ENCODE measurements at places on chromosomes 7 and 10. TPM values are rescaled to one million over a fixed set of nuclear protein-coding genes. Genes with fewer than 3 reads are reported as not detected.
A peak's percentile ranks its signal among the peaks of the same experiment; 100 is the strongest.

GRCh38 chr10:34753014-34753757 is 61.9 kb downstream of the PARD3 start:
- DNase-seq, result no peak

DNA sequence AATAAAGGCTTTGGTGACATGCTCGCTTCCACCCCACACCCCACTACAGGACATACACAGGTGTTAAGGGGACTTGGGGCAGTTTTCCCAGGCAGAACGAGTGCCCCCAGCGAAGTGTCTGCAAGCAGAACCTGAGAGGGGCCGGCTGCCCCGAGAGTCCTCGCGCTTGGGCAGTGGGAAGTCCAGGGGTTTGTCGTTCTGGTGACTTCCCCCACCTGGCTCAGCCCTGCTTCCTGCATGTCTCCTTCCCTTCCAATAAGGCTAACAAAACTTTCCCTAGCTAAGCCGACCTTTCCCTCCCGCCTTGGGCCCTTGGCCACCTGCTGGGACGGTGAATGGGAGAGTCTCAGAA is 916 bp downstream of the VWA2 start:
- no peak for DNase-seq

- DNase-seq, result no peak
Observed at GRCh38 chr10:77578583-77579227, 58.9 kb downstream of the KCNMA1 start.

DNA sequence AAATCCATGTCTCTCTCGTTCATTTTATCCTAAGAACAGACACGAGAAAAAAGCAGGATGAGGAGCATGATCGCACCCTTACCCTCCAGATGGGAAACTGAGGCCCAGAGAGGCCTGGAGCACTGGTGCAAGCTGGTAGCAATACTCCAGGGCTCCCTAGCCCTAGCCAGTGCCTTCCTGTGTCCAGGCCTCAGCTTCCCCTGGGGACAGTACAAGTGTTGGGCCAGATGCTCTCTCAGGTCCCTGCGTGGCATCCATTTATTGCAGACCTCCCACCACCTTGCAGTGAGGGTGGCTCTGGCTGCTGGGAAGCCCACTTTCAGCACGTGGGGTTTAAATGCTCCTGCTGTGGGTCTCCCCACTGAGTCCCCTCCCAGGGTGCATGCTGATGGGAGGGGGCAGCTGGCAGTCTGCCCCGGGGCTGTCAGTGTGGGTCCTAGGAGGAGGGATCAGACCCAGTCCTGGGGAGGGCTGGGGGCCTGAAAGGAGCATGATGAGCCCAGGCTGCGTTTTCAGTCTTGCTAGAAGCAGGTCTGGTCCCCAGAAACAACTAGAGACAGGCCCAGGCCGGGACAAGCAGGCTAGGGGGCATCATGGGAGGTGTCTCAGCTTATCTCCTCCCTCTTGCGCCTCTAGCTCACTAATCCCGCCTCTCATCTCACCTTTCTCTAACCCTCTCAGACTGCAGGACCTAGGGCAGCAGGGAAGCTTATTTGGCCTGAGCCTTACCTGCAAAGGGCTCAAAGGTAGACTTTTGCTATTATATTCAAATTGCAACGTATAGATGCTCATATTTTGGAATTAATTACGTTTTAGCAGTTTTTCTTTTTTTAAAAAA is 662 bp upstream of the PPIF start:
- peak; percentile 19 for DNase-seq

- no peak for DNase-seq
Observed at GRCh38 chr7:133950855-133951254, 176.3 kb upstream of the LRGUK start.

- no peak for DNase-seq
Observed at GRCh38 chr7:101119876-101120275, 7.0 kb upstream of the SERPINE1 start.

DNA sequence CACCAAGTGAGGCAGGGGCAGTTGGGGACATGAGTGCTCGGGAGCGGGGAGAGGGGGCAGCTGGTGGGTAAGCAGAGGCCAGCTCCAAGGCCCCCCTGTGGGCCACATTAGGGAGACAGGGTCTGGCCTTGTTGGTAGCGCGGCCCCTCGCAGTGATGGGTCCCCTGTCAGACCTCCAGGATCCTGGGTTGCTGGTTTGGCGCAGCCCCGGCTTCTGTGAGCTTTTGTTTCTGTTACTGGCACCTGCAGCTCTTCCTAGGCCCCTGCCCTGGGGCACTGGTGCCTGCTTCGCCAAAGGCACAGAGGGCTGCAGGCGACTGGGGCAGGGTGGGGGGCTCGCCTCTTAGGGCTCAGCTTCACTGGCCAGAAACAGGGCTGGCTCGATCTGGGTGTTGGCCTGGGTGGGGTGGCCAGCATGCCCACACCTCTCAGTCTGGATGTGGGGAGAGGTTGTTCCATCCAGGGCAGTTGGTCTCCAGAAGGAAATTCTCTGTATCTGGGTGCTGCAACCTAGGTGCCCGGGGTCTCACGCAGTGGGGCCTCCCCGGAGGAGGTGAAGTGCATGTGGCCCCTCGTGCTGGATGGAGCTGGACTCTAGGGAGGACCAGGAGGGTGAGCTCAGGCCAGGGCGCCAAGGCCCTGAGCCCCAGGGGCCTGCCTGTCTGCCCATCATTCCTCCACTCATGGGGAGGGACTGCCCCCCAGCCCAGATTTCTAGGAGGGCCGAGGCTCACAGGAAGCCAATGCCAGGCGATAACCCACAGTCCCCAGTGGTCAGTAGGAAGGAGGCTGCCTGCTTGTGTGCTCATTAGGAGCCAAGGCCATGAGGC is 138.6 kb downstream of the LHPP start:
- no peak for DNase-seq

GRCh38 chr7:11557627-11558026 is 274.4 kb downstream of the THSD7A start:
- peak; percentile 46 for DNase-seq

DNA sequence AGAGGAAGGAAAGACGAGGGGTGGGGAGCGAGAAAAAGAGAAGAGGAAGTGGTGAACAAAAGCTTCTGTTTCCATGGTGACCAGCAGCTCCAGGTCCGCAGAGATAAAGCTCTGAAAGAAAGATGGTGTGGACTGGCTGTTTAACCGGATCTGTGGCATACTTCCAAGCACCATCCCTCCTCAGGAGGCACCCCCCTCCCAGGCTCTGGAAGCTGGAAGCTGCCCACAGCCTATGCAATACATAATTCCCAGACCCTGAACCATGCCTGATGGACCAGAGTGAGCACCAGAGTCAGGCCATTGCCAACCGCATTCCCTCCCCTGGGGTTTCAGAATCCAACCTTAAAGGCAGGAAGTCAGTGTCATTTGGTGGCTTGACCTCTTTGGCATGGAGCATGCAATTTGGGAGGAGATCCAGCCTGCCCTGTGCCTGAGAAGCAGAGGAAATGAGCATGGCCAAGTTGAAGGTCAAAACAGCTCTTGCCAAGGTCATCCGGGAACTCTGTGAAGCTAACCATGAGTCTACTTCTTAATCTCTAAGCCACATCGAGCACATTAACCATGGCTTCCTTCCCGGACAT is 22.2 kb upstream of the CPXM2 start:
- DNase-seq, result no peak

GRCh38 chr7:131548371-131548770 is 8.1 kb downstream of the PODXL start:
- DNase-seq, result no peak

- no peak for DNase-seq
Observed at GRCh38 chr10:15715619-15716227, 4.0 kb downstream of the ITGA8 start.

GRCh38 chr7:149027611-149028345 is 527 bp downstream of the PDIA4 start:
- no peak for DNase-seq

- DNase-seq, result no peak
Observed at GRCh38 chr10:36676756-36677430, 448.5 kb upstream of the ANKRD30A start.

DNA sequence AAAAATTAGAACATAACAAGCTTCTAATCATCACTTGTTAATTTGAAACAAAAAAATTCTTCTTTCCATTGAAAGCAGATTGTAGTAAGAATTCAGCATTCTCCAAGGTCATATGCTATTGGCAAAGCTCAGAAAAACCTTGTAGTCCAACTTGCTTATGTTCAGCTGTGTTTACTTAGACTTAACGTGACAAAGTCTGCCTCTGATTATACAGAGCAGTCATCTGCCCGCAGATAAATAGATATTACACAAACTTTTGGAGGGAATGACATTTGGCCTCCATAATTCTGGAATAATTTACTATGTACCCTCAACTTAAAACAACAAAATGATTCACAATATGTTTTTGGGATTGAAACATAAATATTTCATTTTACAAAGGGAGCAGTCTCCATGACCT is 45.8 kb downstream of the MKX start:
- DNase-seq, result no peak

GRCh38 chr7:136637813-136638212 is 230.6 kb upstream of the CHRM2 start:
- DNase-seq, result no peak

DNA sequence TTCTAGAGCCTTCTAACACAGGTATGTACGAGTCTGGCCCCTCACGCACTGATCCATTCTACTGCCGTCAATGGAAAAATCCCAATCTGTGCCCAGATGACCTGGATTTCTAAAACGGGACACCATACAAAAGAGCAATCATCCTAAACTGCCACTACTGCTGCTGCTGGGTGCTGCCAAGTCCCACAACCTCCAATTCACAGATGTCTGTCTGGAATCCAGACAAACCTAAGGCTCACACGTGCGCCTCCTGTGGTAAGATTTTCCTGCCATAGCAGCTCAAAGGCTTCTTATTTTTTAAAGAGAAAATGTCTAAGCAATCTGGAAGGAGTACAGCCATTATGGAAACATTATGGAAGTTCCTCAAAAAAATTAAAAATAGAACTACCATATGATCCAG is 40.9 kb downstream of the JCAD start:
- no peak for DNase-seq

- no peak for DNase-seq
Observed at GRCh38 chr10:21047096-21047495, 150.0 kb upstream of the NEBL start.

- DNase-seq, result no peak
Observed at GRCh38 chr10:11146402-11147171, 128.9 kb downstream of the CELF2 start.

- no peak for DNase-seq
Observed at GRCh38 chr10:23396695-23397094, 42.2 kb upstream of the OTUD1 start.

DNA sequence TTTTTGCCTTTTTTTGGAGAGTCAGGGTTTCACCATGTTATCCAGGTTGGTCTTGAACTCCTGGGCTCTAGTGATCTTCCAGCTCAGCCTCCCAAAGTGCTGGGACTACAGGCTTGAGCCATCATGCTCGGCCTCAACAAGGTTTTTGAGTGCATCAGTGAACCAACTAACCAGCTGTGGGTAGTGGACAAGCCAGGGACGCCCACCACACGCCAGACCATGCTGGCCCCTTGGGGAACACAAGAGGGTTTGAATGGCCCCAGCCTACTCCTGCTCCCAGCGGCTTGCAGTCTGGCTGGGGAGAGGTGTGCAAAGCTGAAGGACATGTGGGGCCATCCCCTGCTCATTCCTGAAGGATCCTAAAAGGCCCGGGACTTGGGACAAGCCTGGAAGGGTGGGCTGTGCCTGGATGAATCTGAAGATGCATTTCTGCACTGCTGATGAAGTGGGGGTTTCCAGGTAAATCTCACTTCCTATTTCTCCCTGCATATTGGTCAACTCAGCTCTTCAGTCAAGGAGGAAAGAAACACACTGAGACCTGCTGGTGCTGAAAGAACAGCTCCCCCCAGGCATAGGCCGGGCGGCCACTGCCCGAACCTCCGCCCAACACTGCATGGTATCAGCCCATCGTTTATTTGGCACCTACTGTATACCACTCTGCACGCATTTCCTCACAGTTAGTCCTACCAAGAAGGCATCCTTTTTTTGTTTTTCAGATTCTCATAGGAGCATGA is 6.9 kb downstream of the MMD2 start:
- DNase-seq, result no peak

GRCh38 chr7:105423987-105424386 is 35.3 kb upstream of the SRPK2 start:
- no peak for DNase-seq

GRCh38 chr10:30554440-30554825 is 75.1 kb downstream of the LYZL2 start:
- no peak for DNase-seq

DNA sequence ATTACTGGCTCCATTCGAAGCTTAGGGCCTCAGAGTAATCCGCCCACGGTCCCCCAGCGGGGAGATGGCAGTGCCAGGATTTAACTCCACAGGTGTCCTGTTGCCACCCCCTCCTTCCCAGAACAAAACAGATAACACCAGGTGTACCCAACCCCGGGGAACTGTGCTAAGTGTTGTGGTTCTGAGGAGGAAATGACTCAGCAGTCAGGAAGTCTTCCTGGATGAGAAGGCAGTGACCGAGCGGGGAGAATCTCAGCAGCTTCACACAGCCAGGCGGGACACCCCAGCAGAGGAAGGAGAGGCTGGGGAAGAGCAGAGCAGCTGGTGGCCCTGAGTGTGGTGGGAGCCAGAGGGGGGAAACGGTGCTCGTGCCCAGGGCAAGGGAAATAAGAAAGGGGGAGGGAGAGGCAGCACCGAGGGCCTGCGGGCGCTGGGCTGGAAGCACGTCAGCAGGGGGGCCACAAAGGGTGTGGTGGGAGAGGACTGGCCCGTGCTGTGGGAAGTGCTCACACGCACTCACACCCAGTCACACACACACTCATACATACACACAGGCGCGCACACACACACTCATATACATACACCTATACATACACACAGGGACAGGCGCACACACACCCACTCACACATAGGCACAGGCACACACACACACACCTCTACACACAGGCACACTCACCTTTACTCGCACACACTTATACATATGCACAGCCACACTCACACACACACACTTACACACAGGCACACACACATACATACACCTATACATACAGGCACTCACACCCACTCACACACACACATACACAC is 59.8 kb upstream of the CHST15 start:
- peak; percentile 100 for DNase-seq

- DNase-seq, result no peak
Observed at GRCh38 chr7:114183311-114184088, 231.1 kb upstream of the FOXP2 start.

- no peak for DNase-seq
Observed at GRCh38 chr7:2575733-2576340, 17.1 kb downstream of the IQCE start.

STEAP4 gene
- 0.15 TPM for total RNA-seq

CHAT gene
- not detected for total RNA-seq

OR2A42 gene
- total RNA-seq, result not detected

RPEL1 gene
- total RNA-seq, result 0.10 TPM

ZNF32 gene
- 10.3 TPM for total RNA-seq

CCDC126 gene
- 5.0 TPM for total RNA-seq

TDRD1 gene
- total RNA-seq, result not detected

CTTNBP2 gene
- total RNA-seq, result 5.4 TPM

PDE6C gene
- total RNA-seq, result not detected

FZD1 gene
- 3.7 TPM for total RNA-seq

SPDYE16 gene
- not detected for total RNA-seq

AGR2 gene
- total RNA-seq, result 0.93 TPM

ZDHHC6 gene
- 88.5 TPM for total RNA-seq

CYP3A5 gene
- 1.5 TPM for total RNA-seq

OPN1SW gene
- total RNA-seq, result not detected

GIMAP6 gene
- total RNA-seq, result 0.12 TPM

GJD4 gene
- not detected for total RNA-seq

CYP17A1 gene
- total RNA-seq, result 4.0 TPM

TAS2R16 gene
- not detected for total RNA-seq

LLCFC1 gene
- total RNA-seq, result not detected
